ENCODE measurements at places on chromosomes 3 and 15.

GRCh38 chr3:188052169-188053035, 101.6 kb upstream of the LPP start:
- no peak for DNase-seq

DNA sequence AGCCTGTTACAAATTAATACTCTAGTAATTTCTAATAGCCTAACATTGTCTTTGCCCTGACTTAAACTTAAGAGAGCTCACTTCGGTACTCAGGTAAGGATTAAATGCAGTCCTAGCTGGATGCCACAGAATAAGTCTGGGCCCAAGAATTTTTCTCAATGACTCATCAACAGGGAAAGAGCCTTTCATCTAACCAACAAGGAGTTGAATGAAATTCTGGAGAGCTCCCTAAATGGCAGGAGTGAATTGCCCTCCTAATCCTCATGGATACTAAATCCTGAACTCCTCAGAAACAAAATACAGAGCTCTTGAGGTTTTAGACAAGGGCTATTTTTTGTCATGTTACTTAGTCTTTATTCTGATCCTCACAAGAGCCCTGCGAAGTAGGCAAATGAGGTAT, 159.5 kb downstream of the PLCH1 start:
- no peak for DNase-seq

DNA sequence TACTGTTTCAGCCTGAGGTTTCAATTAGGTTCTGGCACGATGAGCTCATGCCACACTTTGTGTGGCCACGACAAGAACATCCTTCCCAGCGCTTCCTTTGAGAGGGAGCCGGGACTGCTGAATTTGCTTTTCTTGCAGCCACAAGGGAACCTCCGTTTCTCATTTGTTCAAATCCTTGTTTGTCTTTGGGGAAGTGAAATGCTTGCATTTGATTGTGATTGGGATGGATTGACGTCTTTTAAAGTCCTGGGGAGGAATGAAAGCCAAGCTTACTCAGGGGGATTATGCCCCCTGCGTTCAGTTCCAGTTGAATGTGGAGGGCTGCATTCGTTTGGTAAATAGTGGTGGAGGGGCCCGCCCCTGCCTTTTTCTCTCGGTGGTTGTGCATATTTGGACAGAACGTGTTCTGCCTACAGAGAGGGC, 277.6 kb downstream of the THSD4 start:
- DNase-seq = no peak

DNA sequence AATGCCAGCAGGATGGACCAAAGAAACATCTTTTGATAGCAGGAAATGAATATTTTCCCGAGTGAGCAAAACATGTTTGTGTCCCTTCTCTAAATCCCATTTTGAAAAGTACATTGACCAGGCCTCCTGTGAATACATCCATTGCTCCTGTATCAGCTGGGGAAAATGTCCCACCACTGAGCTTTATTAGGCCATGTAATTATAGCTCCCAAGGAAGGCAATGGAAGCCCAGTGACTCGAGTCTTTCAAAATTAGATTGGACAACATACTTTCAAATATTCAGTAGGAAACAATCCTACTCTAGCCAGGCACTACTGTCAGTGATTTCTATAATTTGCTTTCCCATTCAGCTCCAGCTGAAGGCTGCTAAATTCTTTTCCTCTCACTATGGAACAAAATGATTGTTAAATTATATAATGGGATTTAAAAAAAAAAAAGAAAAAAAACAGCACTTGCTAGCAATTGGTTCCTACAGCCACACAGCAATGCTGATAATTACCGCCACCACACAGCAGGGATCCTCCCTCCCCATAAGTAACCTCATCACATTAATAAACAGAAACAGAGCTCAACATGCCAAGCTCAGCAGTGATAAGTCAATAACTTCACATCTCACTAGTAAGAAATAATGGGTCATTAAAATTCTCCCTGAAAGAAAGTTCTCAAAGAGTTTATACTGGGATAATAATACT, 172.4 kb upstream of the SLC2A2 start:
- DNase-seq = no peak

DNA sequence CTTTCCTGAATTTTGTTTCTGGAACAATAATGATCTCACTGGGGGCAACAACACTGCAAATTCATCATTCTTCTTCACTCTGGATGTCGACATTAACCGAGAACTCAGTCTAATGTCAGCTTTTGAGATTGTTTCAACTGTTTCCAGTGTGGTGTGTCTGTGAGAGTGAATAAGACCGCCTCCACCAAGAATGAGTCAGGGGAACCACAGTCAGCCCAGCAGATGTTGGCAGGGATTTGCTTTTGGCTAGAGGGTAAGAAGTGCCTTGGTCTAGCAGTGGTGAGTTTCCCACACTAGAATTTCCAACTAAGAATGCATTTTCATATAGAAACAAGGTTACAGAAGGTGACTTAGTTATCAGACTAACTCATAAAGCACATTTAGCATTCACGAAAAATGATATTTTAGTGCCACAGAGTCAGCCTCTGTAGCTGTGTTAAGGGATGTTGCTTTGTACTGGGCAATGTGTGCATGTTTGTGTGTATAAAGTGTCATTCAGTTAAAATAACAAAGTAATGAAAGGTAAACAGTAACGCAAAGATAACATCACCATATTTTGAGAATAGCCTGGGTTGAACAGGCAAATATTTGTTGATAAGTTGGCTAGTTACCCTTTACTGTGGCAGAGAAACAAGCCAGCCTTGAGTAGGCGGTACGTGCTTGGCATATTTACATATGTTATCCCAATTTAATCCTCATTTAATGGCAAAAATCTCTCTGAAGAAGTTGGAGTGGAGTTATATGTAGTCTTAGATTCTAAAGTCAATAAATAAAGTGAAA, 33.8 kb downstream of the DRD3 start:
- DNase-seq = no peak

GRCh38 chr15:25684521-25685431, 178.4 kb downstream of the ATP10A start:
- DNase-seq = no peak

DNA sequence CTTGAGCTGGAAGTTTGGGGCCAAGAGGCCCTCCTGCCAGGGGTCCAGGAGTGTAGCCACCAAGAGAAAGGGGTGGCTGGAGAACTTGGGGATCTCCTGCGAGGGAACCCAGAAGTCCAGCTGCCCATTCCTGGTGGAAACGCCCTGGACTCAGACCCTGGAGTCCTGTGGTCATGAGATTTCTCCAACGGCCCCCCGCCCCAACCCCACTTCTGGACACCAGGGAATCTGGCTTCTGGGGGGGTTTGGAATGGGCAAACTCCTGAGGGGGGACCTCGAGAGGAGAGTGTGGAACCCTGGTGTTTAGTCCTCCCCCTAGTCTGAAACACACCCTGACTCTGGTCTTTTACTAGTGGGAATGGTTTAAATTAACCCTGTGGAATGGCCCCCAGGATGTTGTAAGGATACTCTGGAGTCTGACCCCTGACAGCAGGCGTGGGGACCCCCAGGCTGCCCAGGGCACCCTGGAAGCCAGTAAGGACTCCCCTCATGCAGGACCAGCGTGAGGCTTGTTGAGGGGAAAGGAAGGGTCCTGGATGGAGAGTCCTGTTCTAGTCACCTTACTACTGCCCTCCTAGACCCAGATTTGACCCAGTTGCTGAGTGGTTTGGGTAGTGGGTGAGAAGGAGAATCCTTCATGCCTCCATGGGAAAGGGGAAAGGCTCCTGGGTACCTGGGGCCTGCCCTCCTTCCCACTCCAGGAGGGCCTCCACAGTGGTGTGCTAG, 540 bp downstream of the KLHDC8B start:
- DNase-seq = no peak

DNA sequence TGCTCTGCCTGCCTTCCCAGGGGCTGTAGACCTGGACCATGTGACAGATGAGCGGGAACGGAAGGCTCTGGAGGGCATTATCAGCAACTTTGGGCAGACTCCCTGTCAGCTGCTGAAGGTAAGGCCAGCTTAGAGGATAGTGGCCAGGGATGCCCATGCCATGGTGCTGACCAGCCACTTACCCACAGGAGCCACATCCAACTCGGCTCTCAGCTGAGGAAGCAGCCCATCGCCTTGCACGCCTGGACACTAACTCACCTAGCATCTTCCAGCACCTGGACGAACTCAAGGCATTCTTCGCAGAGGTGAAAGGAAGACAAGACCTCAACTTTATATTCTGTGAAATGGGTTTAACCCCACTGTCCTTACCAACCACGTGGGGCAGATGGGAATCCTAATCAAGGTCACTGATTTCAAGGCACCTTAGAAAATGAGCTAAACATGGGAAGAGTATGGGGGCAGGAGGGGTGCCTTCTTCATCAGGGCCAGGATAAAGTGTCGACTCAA, 26.7 kb downstream of the NBEAL2 start:
- DNase-seq = no peak

- no peak for DNase-seq
These were observed 138.5 kb upstream of the HES1 start for GRCh38 chr3:193997228-193998122.

GRCh38 chr3:180467177-180467576, 134.8 kb upstream of the TTC14 start:
- no peak for DNase-seq

DNA sequence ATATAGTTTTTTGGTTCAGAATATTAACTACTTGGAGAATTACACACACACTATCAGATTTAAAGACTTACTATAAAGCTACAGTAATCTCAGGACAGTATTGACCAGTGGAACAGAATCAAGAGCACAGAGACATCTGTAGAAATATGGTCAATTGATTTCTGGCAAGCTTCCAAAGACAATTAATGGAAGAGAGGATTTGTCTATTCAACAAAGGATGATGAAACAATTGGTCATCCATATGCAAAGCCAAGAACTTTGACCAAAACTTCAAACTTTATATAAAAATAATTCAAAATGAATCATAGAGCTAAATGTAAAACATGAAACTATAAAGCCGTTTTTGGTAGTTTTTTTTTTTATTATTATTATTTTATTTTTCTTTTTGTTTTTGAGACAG, 29.8 kb upstream of the MB21D2 start:
- DNase-seq = no peak

DNA sequence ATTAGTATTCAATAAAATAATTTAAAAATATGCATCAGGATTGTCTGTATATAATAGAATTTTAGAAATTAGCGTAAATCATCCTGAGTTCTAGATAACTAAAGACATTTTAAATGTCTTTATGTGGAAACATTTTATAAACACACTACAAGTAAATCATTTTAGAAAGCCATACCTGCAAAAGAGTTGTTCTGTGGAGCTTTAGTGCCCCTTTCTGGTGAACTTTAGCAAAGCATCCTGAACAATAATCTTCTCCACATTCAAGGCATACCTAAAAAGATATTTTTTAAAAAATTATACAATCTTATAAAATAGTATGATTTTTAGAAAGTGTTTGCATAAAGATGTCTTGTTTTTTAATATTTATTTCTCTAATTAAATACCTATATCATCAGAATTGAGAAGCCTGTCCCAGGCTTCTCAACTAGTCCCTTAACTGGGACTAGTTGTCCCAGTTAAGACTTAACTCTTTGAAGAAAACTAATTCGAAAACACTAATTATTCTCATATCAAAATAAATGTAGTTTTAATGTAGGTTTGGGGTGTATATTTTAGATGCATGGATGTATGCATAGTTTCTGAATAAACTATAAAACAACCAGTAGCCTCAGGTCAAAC, 29.7 kb downstream of the ZBBX start:
- DNase-seq = no peak

- DNase-seq = no peak
These were observed 882 bp downstream of the GXYLT2 start for GRCh38 chr3:72888546-72889309.

- no peak for DNase-seq
These were observed 6.1 kb upstream of the NR2E3 start for GRCh38 chr15:71804226-71804625.

- DNase-seq = no peak
These were observed 47.9 kb downstream of the IGSF11 start for GRCh38 chr3:118986734-118987133.

GRCh38 chr15:56038015-56038414, 44.6 kb upstream of the NEDD4 start:
- no peak for DNase-seq

GRCh38 chr3:105436687-105437086, 70.0 kb downstream of the ALCAM start:
- no peak for DNase-seq

- no peak for DNase-seq
These were observed 152.4 kb upstream of the MDFIC2 start for GRCh38 chr3:70464876-70465275.

DNA sequence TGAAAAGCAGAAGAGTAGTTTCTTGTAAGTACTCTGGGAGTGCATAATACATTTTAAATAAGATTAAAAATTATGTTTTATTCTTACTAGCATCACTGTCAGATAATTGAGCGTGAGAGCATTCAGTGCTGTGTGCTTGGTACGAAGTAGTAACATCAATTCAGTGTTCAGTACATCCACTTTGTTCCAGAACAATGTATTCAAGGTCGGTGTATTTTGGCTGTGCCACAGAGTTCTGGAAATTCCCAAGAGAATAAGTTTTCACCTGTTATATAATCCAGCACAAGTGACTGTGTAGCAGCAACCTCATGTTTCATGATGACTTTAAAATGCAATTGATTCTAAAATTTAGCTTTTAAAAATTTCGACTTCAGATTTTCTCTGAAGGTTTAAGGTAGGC, 130.6 kb downstream of the IGF1R start:
- DNase-seq = no peak

DNA sequence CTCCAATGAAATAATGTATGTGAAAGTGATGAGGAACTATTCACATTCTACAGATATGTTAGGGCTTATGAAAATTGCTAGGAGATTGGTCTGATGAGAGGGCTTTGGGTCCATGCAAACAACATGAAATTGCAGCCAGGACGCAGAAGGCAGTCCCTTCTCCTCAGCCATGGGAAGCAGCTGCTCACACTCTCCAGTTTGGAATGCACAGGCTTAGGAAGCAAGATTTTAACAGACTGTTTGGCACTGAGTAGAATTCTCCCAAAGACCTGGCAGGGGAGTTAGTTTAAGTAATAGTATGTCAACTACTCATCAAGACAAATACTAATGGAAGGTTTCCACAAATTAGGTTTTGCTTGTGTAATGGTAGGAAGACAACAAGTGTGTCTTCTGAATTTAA, 500.7 kb upstream of the ARRDC4 start:
- DNase-seq = no peak

DNA sequence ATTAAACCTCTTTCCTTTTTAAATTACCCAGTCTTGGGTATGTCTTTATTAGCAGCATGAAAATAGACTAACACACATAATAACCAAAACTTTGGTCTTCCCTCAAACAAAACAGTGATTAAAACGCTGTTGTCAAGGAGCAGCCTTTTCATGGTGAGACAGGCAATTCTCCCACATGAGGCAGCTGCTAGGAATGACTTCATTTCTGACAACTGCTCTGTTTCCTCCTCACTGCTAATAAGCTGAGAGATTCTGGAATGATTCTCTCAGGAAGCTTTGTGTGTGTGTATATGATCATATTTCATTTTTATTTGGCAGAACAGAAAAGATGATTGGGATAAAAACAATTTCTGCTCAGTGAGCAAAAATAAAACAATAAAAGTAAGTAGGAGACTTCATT, 580.6 kb upstream of the ADAMTS9 start:
- no peak for DNase-seq

- DNase-seq = no peak
These were observed 747.9 kb upstream of the CCDC54 start for GRCh38 chr3:106629215-106629832.
